ENCODE measurements at places on chromosomes 12 and 14. TPM values are rescaled to one million over a fixed set of nuclear protein-coding genes. Genes with fewer than 3 reads are reported as not detected.

The PGF gene
- total RNA-seq, result 3.5 TPM

The DICER1 gene
- total RNA-seq, result 25.1 TPM

The DHRS2 gene
- 0.28 TPM for total RNA-seq

The SDR9C7 gene
- not detected for total RNA-seq

The OAS2 gene
- 0.71 TPM for total RNA-seq

The NR4A1 gene
- total RNA-seq, result 4.3 TPM

The SMOC1 gene
- total RNA-seq, result 0.65 TPM

The PMCH gene
- not detected for total RNA-seq

The GSC gene
- total RNA-seq, result 0.71 TPM

Data from smooth muscle cell of bladder (primary cell).